ENCODE measurements at places on chromosomes 11 and 22. TPM values are rescaled to one million over a fixed set of nuclear protein-coding genes. Genes with fewer than 3 reads are reported as not detected.

GRCh38 chr11:8913961-8914660, 3.1 kb downstream of the AKIP1 start:
- H3K4me1 ChIP-seq: peaks cover 43% of the 10 kb centered on the region
- no peak for DNase-seq
- H3K27me3 ChIP-seq: no peaks in the 10 kb centered on the region
- peak overlapping the region; percentile 1 for H3K4me3 ChIP-seq
- peak overlapping the region; percentile 93 for H3K27ac ChIP-seq

DNA sequence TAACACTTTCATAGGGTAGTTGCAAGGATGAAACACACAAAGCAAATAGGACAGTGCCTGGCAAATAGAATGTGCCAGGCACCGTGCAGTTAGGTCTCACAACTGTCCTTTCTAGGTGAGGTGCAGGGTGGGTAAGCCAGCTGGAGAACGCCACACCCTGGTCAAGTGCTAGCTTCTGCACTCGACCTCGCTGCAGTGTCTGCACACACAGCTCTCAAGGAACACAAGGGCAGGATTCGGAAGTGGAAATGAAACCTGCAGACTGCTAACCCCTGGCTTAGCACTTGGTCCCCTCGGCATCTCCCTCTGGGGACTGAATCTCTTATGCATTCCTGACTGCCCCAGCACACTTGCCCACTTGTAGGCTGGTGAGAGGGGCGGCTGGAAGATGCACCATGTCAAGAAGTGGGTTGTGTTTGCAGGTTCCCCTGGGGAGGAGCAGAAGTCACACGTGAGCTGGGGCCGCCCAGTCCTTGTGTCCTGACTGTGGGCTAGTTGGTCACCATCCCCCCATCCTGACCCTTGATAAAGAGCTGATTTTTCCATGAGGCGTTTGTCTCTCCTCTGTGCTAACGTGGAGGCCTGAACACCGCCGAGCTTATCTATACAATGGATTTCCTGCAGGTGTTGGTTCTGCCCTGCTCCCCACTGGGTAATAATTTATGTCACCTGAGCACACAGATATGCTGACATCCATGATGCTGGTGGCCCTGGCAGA, 89.0 kb downstream of the MICAL2 start:
- no peaks in the 10 kb centered on the region for H3K27me3 ChIP-seq
- DNase-seq: no peak
- no peaks in the 10 kb centered on the region for H3K36me3 ChIP-seq
- H3K4me3 ChIP-seq: no peak overlapping the region

GRCh38 chr11:95434489-95435057, 203.6 kb upstream of the SESN3 start:
- H3K36me3 ChIP-seq: no peaks in the 10 kb centered on the region
- H3K27me3 ChIP-seq: no peaks in the 10 kb centered on the region
- H3K4me1 ChIP-seq: no peaks in the 10 kb centered on the region
- DNase-seq: no peak

DNA sequence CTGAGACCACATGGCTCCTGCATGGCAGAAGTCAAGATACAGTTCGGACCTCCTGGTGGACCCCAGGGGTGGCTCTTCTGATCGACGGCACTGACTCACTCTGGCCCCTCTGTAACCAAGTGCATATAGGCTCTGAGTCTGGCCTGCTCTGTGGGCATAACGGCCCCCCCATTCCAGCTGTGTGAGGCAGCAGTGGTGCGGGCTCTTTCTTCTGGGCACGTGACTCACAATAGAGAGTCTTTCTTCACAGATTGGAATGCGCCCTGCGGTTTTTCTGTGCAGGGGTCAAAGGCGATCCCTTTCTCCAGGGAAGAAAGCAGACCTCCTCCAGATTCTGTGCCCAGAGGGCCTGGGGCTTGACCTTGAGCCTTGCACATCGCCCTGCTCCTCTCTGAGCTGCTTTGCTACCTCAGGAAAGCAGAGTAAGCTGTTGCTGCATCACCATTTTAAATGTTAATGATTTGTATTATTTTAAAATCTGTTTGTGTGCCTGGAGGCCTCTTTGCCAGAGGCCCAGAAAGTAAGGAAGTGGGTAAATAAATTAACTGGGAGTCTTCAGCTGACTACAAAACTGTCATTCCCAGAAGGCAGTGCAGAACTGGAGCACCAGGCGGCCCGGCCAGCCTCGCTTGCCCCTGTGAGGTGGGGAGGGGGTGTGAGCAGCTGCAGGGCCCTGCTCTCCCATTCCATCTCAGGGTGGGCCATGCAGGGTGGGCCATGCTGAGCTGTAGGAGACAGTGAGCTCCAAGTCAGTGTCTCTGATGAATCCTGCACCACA, 199.0 kb downstream of the GRIK4 start:
- H3K4me1 ChIP-seq: peaks cover 20% of the 10 kb centered on the region
- no peak overlapping the region for H3K4me3 ChIP-seq
- no peaks in the 10 kb centered on the region for H3K36me3 ChIP-seq

- DNase-seq: no peak
- H3K36me3 ChIP-seq: peaks cover 15% of the 10 kb centered on the region
- no peak overlapping the region for H3K27ac ChIP-seq
- no peaks in the 10 kb centered on the region for H3K27me3 ChIP-seq
- no peak overlapping the region for H3K4me3 ChIP-seq
Measured at GRCh38 chr22:36223504-36223903, 15.8 kb downstream of the APOL2 start.

GRCh38 chr11:14480716-14481115, 18.9 kb downstream of the COPB1 start:
- H3K27ac ChIP-seq: no peak overlapping the region
- no peaks in the 10 kb centered on the region for H3K4me1 ChIP-seq
- DNase-seq: no peak
- H3K4me3 ChIP-seq: no peak overlapping the region
- peaks cover 10% of the 10 kb centered on the region for H3K36me3 ChIP-seq

DNA sequence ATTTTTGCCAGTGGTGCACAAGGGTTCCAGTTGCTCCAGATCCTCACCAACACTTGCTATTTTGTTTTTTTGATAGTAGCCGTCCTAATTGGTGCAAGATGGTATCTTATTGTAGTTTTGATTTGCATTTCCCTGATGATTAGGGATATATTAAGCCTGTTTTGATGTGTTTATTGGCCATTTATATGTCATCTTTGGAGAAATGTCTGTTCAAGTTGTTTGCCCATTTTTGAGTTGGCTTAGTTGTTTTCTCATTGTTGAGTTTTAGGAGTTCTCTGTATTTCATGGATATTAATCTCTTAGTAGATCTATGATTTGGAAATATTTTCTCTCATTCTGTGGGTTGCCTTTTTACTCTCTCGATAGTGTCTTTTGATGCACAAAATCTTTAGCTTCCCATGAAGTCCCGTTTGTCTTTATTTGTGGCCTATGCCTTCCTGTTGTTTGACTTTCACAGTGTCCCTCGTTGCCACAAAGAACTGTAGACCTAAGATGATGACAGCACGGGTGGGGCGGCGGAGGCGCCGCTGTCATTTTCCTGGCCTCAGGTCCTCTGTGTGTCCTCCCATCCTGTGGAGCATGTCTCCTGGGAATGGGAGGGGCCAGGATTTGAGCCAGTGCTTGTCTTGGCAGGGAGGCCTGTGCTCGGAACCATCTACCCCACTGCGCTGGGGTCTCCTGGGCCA, 33.5 kb downstream of the LRP5 start:
- H3K4me1 ChIP-seq: peaks cover 30% of the 10 kb centered on the region
- no peaks in the 10 kb centered on the region for H3K27me3 ChIP-seq
- H3K4me3 ChIP-seq: no peak overlapping the region
- no peaks in the 10 kb centered on the region for H3K36me3 ChIP-seq
- no peak for DNase-seq

DNA sequence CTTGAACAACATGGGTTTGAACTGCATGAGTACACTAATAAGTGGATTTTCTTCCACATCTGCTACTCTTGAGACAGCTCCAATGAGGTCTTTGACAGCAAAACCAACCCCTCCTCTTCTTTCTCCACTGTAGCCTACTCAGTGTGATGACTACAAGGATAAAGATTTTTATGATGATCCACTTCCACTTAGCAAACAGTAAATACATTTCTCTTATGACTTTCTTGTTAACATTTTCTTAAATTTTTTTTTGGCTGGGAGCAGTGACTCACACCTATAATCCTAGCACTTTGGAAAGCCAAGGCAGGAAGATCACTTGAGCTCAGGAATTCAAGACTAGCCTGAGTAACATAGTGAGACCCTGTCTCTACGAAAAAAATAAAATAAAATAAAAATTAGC, 9.9 kb upstream of the EIF4G2 start:
- no peak overlapping the region for H3K27ac ChIP-seq
- H3K4me1 ChIP-seq: no peaks in the 10 kb centered on the region
- H3K36me3 ChIP-seq: no peaks in the 10 kb centered on the region
- H3K4me3 ChIP-seq: no peak overlapping the region

GRCh38 chr11:47533690-47534151, 19.2 kb downstream of the CELF1 start:
- no peak overlapping the region for H3K27ac ChIP-seq
- no peak overlapping the region for H3K4me3 ChIP-seq
- DNase-seq: no peak
- no peaks in the 10 kb centered on the region for H3K27me3 ChIP-seq

GRCh38 chr11:126048197-126048596, 14.5 kb downstream of the CDON start:
- H3K4me1 ChIP-seq: no peaks in the 10 kb centered on the region
- no peak for DNase-seq
- H3K27me3 ChIP-seq: no peaks in the 10 kb centered on the region

GRCh38 chr11:396511-396947, 2.5 kb downstream of the PKP3 start:
- H3K4me3 ChIP-seq: peak overlapping the region; percentile 35
- peak; percentile 81 for DNase-seq
- peaks cover 15% of the 10 kb centered on the region for H3K27me3 ChIP-seq
- H3K36me3 ChIP-seq: no peaks in the 10 kb centered on the region
- H3K4me1 ChIP-seq: peaks cover 14% of the 10 kb centered on the region

DNA sequence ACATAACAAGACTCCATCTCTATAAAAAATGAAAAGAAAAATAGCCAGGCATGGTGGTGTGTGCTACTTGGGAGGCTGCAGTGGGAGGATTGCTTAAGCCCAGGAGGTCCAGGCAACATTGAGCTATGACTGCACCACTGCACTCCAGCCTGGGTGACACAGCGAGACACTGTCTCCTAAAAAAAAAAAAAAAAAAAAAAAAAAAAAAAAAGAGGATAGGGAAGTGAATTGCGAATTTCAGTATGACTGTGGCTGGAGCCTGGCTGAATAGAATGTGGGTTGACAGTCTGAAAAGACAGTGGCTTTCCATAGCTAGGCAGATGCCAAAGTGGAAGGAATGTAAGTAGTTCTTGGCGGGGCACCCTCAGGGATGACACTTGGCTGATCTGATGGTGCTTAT, 6.4 kb upstream of the LDHAL6A start:
- H3K27ac ChIP-seq: no peak overlapping the region
- no peaks in the 10 kb centered on the region for H3K36me3 ChIP-seq
- H3K27me3 ChIP-seq: no peaks in the 10 kb centered on the region
- no peaks in the 10 kb centered on the region for H3K4me1 ChIP-seq
- no peak overlapping the region for H3K4me3 ChIP-seq

DNA sequence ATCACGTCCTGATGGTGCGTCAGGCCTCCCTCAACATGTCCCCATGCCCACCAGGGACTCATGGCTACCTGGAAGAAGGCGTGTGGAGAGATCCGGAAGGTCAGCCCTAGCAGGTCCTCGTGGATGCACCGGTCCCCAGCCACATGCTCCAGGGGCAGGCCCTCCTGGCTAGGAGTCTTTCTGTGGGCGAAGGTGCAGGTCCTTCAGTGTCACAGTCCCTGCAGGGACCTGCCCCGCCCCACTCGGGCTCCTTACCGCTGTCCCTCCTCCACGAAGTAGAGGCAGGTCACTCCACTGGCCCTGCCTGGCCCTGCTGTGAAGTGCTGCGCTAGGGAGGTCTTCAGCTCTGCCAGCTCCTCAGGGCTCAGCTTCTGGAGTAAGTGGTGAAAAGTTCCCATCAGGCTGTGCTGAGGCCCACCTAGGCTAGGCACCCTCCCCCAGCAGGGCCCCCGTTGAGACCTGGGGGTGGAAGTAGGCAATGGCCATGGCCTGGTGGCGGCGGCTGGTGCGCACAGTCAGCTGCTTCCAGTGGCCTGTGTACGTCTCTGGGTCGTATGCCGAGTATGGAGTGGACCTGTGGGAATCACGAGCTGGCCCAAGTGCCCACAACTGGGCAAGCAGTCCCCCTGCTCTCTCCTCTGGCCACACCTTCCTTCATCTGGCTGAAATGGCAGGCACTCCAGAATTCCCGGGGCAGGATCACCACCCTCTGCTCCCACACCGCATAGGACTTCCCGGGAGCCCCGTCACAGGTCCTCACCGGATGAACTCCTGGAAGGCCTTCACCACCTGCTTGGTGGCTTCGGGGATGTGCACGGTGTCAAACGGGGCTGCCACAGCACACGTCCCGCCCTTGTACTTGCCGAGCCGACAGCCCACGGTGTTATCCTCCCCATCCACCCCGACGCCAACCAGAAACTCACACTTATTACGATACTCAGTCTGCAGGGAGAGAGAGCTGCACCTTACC, 1.1 kb upstream of the RANBP1 start:
- H3K4me1 ChIP-seq: peaks cover 83% of the 10 kb centered on the region
- DNase-seq: peak; percentile 79
- no peak overlapping the region for H3K4me3 ChIP-seq
- no peaks in the 10 kb centered on the region for H3K27me3 ChIP-seq

DNA sequence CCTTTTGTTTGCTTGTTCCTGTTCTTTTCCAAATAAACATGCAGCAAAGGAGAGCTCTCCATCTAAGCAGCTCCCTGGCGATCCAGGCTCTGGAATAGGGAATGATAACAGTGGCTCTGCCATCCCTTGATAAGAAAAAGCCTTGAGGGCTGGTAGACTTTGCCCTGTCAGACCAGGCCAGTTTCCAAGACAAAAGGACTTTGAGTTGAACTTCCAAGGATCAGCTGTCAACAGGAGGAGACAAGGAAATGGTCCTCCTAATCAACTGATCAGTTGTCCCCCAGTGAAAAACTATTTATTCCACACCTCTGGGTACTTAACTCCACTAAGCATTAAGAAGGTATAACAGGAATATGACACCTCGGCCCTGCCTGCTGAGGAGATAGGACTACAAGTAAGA, 127.8 kb downstream of the PARVA start:
- H3K27ac ChIP-seq: no peak overlapping the region
- H3K36me3 ChIP-seq: no peaks in the 10 kb centered on the region
- no peaks in the 10 kb centered on the region for H3K27me3 ChIP-seq
- no peak overlapping the region for H3K4me3 ChIP-seq

Gene ARHGAP8
- 19.3 TPM for total RNA-seq

Gene TENM4
- total RNA-seq: 2.6 TPM

Gene OR8D1
- total RNA-seq: not detected

Gene PATE4
- total RNA-seq: not detected

Gene ZNF215
- total RNA-seq: 4.1 TPM

Gene OR52J3
- total RNA-seq: not detected

Gene MMP7
- total RNA-seq: not detected

Gene MYO7A
- 147 TPM for total RNA-seq

Gene OR6T1
- total RNA-seq: not detected

Gene MAPK11
- total RNA-seq: 12.0 TPM

Gene PPP2R5B
- 32.6 TPM for total RNA-seq
